ENCODE measurements at places on chromosomes 5 and 9.

- DNase-seq: no peak
These were observed 51.5 kb downstream of the RCL1 start for GRCh38 chr9:4844056-4844838.

DNA sequence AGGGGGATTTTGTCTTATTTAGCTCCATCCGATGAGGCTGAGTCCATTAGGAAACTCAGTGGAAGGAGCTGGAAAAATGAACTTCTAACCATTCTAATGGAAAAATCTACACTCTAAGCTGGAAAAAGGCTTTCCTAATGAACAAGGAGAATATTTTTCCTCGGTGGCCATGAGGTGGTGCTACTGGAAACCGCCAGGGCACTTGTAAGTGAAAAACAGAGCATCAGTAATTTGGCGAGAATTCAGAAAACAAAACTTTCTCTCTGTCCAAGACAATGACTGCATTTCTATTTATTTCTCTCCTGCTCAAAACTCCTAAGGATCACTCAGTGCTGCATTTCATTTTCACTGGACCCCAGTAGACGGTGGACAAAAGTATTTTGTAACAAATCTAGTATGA, 237.6 kb downstream of the TENT4A start:
- no peak for DNase-seq

- DNase-seq: no peak
These were observed 28.0 kb upstream of the HTR4 start for GRCh38 chr5:148682058-148683026.

GRCh38 chr9:137157618-137158415, 12.0 kb downstream of the LRRC26 start:
- DNase-seq: no peak

All from esophagus squamous epithelium (tissue), 5 donors.